T-helper 17 cell (primary cell): ENCODE measurements at places on chromosomes 2 and 18. TPM values are rescaled to one million over a fixed set of nuclear protein-coding genes. Genes with fewer than 3 reads are reported as not detected.

The COL4A3 gene
- 0.52 TPM for total RNA-seq

GRCh38 chr2:59027320-59027719 lies 786.2 kb upstream of the FANCL start:
- no peaks in the 10 kb centered on the region for H3K4me1 ChIP-seq
- no peaks in the 10 kb centered on the region for H3K27me3 ChIP-seq
- H3K27ac ChIP-seq, result no peak overlapping the region
- no peak for DNase-seq
- no peak overlapping the region for H3K4me3 ChIP-seq

The EMILIN2 gene
- total RNA-seq, result 9.9 TPM

The SAP130 gene
- 31.9 TPM for total RNA-seq

DNA sequence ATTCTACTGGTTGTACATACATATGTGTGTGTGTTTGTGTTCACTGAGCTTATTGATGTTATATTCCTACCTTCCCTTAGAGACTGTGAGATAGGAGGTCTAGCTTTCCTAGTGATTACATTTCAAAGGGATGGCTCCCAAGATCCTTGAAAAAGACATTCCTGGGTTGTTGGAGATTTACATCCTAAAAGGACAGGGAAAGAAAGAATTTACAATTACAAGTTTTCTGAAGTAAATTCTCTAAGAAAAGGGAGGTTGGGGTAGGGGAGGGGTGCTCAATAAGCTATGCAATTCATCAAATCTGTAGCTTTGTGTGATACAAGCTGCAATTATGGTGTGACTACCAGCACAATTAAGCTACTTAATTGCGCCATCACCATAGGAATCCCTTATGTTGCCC lies 284.3 kb downstream of the NUP35 start:
- no peak overlapping the region for H3K4me3 ChIP-seq
- DNase-seq, result no peak
- no peaks in the 10 kb centered on the region for H3K4me1 ChIP-seq

- H3K4me3 ChIP-seq, result no peak overlapping the region
- DNase-seq, result no peak
- H3K27ac ChIP-seq, result no peak overlapping the region
- no peaks in the 10 kb centered on the region for H3K4me1 ChIP-seq
- H3K27me3 ChIP-seq, result no peaks in the 10 kb centered on the region
- no peaks in the 10 kb centered on the region for H3K36me3 ChIP-seq
These were observed 214.8 kb downstream of the MC4R start for GRCh38 chr18:60157810-60158209.

DNA sequence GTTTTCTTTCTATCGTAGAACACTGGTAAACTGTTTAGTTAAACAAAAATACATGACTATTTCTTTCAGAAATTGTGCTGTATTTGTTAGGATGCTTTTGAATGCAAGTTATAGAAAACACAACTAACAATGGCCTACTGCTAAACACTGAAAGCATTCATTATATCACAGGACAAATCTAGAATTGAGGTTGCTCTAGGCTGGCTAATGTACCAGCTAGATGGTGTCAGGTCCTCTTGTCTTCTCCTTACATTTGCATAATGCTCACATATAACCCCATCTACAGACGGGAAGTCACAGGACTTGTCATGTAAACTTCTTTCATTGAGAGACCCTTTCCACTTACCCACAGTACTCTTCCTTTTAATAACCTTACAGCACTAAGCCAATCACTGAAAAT lies 586.8 kb downstream of the DSC3 start:
- H3K4me1 ChIP-seq, result no peaks in the 10 kb centered on the region
- H3K27me3 ChIP-seq, result no peaks in the 10 kb centered on the region
- H3K27ac ChIP-seq, result no peak overlapping the region
- H3K4me3 ChIP-seq, result no peak overlapping the region

The CD28 gene
- total RNA-seq, result 177 TPM
